ENCODE measurements at places on chromosomes 3 and 15. TPM values are rescaled to one million over a fixed set of nuclear protein-coding genes. Genes with fewer than 3 reads are reported as not detected.
A peak's percentile ranks its signal among the peaks of the same experiment; 100 is the strongest.

- no peak overlapping the region for H3K27ac ChIP-seq
- H3K4me1 ChIP-seq: peaks cover 15% of the 10 kb centered on the region
- no peaks in the 10 kb centered on the region for H3K27me3 ChIP-seq
- H3K36me3 ChIP-seq: no peaks in the 10 kb centered on the region
- no peak overlapping the region for H3K4me3 ChIP-seq
Observed at GRCh38 chr3:123753286-123753685, 130.8 kb downstream of the MYLK start.

DNA sequence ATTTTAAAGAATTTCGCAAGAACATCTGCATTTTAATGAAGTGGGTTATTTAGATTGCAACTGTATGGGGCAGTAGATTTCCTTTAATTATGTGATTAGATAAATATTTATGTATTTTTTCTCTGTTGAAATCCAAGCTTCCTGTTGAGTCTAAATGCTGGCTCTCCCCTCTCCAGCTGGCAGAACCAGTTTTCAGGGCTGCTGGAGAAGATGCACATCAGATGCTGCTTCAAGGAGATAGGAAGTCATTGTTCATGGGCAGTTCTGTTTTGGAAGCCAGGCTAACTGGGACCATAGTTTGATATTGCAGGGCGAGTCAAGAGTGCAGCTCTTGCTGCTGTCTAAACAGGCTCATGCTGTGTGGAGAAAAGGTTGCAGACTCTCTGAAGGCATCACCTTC is 97.4 kb downstream of the SLC9A9 start:
- no peaks in the 10 kb centered on the region for H3K27me3 ChIP-seq
- H3K36me3 ChIP-seq: no peaks in the 10 kb centered on the region
- no peak for DNase-seq
- no peak overlapping the region for H3K27ac ChIP-seq

GRCh38 chr3:168736202-168736601 is 640.5 kb upstream of the GOLIM4 start:
- H3K4me3 ChIP-seq: no peak overlapping the region
- no peak overlapping the region for H3K27ac ChIP-seq
- no peak for DNase-seq
- no peaks in the 10 kb centered on the region for H3K36me3 ChIP-seq
- no peaks in the 10 kb centered on the region for H3K4me1 ChIP-seq

GRCh38 chr3:101902041-101902440 is 52.7 kb downstream of the NFKBIZ start:
- H3K4me1 ChIP-seq: no peaks in the 10 kb centered on the region
- H3K27ac ChIP-seq: no peak overlapping the region
- H3K4me3 ChIP-seq: no peak overlapping the region
- H3K27me3 ChIP-seq: no peaks in the 10 kb centered on the region
- H3K36me3 ChIP-seq: no peaks in the 10 kb centered on the region

DNA sequence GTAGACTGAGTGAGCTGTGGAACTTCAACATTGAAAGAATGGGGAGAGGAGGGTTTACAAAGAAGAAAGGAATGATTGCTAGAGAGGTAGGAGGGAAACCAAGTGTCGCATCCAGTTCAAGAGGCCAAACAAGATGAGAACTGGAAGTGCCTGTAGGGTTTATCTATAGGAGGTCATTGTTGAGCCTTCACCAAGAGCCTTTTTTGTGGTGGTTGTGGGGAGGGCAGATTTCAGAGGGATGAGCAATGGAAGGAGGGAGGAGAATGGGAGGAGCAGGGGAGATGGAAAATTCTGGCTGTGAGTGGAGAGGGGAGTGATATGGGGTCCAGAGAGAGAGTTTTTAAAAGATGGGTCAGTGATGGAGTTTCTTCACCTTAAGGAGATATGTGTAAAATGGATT is 8.5 kb downstream of the PDIA5 start:
- no peak overlapping the region for H3K4me3 ChIP-seq
- peaks cover 37% of the 10 kb centered on the region for H3K4me1 ChIP-seq
- H3K27ac ChIP-seq: no peak overlapping the region
- no peaks in the 10 kb centered on the region for H3K27me3 ChIP-seq
- DNase-seq: no peak
- H3K36me3 ChIP-seq: no peaks in the 10 kb centered on the region

GRCh38 chr15:32669896-32670611 is 28.5 kb downstream of the SCG5 start:
- H3K4me3 ChIP-seq: no peak overlapping the region
- DNase-seq: no peak
- H3K4me1 ChIP-seq: no peaks in the 10 kb centered on the region

DNA sequence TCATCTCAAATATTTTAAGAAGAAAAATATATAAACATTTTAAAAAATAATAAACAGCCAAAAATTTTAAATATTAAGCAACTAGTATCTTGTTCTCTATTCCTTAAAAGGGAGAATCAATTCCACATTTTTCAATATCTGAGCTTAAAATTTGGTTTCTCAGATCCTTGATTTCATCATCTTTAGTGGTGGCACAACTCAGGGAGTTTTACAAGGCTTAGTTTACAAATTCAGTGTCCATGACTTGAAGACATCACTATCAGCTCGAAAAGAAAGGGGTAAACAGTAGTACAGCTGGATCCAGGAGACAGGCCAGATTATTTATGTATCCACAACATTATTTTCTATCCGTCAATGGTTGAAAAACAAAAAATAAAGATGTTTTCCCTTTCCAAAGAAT is 11.6 kb downstream of the IGF2BP2 start:
- no peak overlapping the region for H3K4me3 ChIP-seq
- H3K27ac ChIP-seq: no peak overlapping the region
- H3K27me3 ChIP-seq: no peaks in the 10 kb centered on the region
- peaks cover 15% of the 10 kb centered on the region for H3K4me1 ChIP-seq
- DNase-seq: no peak

GRCh38 chr3:27358372-27358771 is 10.8 kb downstream of the NEK10 start:
- no peak overlapping the region for H3K4me3 ChIP-seq
- no peak overlapping the region for H3K27ac ChIP-seq
- peaks cover 24% of the 10 kb centered on the region for H3K4me1 ChIP-seq

- peaks cover 10% of the 10 kb centered on the region for H3K4me1 ChIP-seq
- no peaks in the 10 kb centered on the region for H3K27me3 ChIP-seq
- no peak for DNase-seq
- H3K27ac ChIP-seq: no peak overlapping the region
- no peaks in the 10 kb centered on the region for H3K36me3 ChIP-seq
Observed at GRCh38 chr15:51106481-51106880, 11.8 kb upstream of the TNFAIP8L3 start.

DNA sequence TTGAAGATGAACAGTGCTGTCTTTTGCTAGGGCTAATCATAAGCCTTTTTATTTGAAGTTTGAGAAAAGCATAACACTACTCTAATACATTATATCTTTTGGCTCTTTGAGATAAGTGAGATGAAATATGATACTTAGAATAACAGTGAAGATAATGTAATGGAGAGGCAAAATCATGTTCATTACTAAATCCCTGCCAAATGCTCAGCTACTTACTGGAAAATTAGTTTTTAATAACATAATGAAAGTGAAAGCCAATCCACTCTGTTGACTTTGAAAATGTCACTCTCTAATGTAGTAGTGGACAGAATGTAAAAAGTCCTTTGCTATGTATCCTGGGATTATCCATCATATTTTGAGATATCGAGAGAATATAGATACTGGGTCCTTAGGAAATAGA is 35.9 kb upstream of the MYH15 start:
- peaks cover 20% of the 10 kb centered on the region for H3K4me1 ChIP-seq
- DNase-seq: no peak
- H3K36me3 ChIP-seq: peaks cover 7% of the 10 kb centered on the region
- H3K4me3 ChIP-seq: peak overlapping the region; percentile 56
- no peaks in the 10 kb centered on the region for H3K27me3 ChIP-seq

The OXNAD1 gene
- total RNA-seq: 18.8 TPM

The IL17RE gene
- total RNA-seq: 1.0 TPM

The ALDH1L1 gene
- not detected for total RNA-seq

The ZNF662 gene
- 2.9 TPM for total RNA-seq

The TNFSF10 gene
- 95.6 TPM for total RNA-seq

The LINGO1 gene
- total RNA-seq: 5.5 TPM

The CCDC39 gene
- total RNA-seq: 0.34 TPM
